KBM-7 (cell line): ENCODE measurements at places on chromosomes 3 and 15.
A peak's percentile ranks its signal among the peaks of the same experiment; 100 is the strongest.

DNA sequence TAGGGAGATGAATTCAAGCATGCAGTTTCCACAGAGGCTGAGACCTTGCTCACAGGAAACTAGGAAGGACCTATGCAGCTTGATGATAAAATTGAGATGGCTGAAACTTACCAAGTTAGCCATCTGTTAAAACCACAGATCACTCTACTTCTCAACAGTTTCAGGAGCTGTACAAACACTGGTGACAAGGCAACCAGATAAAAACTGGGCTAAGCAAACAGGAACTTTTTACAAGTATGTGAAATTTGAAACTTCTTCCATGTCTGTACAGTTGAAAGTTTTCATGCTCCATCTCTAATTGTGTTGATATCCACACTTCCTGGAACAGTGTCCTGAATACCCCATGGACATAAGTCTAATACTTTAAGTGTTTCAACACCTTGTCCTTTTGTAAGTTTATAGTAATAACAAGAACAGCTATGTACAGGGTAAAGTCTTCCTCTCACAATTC is 78.2 kb downstream of the FAIM start:
- DNase-seq = peak; percentile 93

DNA sequence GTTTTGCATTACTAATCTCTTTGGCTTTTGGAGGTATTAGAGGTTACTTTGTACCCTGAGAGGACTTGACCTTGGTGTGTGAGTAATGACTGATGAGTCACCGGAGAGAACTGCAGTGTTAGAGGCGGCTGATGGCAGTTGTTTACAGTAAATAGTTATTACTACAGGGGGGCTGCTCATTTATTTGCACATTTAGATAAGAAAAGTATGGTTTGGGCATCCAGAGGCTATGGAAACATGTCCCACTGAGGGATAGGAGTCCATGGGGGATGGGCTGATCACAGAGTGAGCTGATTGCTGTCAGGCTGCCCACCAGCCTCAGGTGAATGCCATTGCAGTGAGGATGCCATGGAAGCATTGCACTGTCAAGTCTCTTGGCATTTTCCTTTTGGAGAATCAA is 17.3 kb upstream of the STAC start:
- no peak for DNase-seq

- no peak for DNase-seq
Observed at GRCh38 chr3:14357463-14357862, 44.9 kb upstream of the SLC6A6 start.

- DNase-seq = no peak
Observed at GRCh38 chr15:40244961-40245523, 6.2 kb downstream of the PAK6 start.

DNA sequence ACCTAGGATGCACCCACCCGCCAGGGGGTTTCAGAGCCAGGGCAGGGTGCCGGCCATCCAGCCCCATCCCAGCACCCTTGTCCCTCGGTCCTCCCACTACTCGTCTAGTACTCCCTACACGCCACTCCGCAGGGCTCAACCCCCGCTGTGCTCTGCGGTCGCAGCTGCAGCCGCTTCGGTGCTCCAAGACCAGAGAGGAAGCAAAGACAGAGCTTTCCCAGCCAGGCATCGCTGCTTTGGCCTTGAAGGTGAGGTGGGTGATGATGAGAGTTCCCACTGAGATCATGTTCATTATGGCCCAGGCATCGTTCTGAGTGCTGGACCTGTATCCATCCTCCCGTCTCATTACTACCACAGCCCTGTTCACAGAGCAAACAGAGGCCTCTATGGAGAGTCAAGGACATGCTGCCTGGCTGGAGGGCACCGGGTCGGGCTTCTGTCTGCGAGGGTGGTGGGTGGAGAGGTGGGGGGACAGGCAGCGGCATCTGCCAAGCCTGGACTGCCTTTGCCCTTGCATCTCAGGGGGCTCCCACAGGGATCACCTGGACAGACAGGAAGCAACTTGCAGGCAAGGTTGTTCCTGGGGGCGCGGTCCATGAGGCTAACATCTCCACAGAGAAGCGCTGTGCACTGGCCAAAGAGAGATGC is 66.9 kb downstream of the KLF13 start:
- no peak for DNase-seq

GRCh38 chr15:88204584-88204983 is 52.0 kb downstream of the NTRK3 start:
- no peak for DNase-seq

GRCh38 chr3:108125550-108126071 is 34.8 kb upstream of the CD47 start:
- DNase-seq = peak; percentile 99

DNA sequence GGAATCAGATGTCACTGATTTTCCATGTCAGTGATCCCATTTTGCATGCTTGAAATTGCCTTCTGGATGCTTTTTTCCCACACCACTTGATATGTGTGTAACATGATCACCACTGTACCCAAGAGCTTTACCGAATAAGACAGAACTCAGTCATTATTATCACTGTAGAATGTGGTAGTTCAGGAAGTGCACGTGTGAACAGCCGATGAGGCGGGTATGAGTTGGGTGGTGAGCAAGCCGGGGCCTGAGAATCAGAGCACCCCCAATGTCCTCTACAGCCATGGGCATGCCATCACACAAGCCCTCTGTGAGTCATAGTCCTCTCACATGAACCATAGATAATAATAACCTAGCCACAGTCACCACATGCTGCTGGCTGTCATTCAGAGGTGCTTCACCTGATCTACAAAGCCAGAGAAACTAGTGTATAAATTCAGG is 470.8 kb downstream of the SOX2 start:
- DNase-seq = no peak

DNA sequence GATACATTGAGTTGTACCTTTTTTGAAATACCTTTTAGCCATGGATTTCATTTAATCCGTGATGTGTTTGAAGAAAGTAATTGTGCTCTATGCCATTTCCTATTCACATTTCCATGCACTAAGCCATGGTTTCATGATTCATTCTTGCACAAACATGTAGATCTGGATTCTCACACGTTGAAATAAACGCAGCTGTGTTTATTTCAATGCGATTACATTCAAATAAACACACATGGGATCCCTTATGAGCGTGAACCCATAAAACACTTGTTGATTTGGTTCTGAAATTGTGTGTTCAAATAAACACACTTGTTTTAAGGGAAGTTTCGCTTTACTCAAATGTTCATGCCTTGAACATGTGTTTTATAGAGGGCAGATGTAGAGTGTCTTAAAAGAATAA is 39.2 kb downstream of the BBX start:
- DNase-seq = no peak

DNA sequence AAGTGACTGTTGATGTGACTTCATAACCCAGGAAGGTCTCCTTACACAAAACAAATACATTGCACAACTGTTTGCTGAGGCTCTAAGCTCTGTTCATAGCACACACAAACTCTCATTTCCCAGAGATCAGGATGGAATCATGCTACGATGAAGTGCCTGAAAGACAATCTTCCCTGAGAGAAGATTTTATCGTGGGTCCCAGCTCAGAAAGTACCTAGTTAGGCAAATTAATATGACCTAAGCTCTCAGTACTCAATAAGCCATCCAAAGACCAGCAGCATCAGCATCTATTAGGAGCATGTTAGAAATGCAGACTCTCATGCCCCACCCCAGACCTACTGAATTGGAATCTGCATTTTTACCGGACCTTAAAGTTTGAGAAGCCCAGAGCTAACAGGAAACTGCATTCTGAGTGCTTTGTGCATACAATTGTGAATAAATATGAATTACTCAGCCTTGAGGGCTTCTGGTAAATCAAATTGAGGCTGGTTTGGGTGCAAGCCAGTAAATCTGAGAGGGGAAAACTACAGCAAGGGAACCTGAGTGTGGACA is 161.5 kb upstream of the C2CD4B start:
- no peak for DNase-seq

DNA sequence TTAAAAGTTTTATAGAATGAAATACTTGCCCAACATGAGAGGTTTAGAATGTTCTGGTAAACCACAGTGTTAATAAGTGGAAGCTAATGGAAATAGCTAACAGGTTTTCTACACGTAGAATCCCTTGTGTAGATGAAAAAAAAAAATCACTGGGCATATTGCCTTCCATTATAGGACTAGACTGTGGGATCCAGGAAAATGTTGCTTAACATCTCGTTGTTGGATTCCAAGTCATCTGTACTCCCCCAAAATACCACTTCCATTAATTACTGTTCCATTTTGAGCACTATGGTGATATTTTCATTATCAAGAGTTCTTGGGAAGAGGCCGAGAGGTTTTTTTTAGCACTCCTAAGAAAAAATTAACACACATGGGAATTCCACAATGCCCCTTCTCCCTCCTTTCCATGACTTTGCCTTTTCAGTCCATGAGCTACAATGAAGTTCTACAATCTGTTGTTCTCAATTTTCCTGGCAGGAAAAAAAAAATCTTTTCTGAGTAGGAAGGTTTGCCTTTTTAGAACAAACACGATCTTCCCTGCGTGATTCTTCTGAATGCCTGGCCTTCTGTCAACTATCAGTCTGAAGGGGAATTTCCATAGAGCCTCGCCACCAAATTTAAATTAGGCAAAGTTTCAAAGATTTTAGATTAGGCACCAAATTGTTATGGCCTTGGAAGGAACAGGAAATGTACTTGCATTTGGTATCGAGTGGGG is 74.4 kb upstream of the CTDSPL start:
- peak; percentile 14 for DNase-seq

DNA sequence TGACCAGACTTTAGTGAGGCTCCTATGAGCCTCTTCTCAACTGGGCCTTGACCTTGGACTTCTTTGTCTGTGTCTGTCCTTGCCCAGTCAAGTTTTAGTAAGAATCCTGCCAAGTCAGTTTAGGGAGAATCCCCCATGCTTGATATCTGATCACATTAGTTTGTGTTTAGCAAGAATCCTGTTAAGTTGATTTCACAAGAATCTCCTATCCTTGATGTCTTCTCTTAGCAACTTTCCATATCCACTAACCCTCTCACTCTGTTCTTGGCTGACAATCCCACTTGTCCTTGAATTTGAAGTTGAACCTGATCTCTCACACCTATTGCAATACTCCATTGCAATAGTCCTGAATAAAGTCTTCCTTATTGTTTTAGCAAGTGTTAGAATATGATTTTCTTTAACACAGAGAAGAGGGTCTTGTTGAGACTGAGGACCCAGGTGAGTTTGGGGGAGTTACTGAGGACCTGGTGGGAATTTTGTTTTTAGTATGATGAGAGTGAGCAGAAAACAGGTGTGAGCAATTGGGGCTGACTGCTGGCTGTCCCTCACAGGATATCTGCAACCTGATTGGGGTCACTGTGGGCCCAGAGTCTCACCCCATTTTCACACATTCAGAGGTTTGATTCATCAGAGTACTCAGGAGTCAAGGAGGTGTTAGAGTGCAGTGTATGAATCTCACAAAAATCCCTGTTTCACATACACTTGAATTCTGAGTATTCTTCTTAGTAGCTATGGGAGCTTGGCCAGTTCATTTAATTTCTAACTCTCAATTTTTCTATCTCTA is 39.9 kb upstream of the TNFAIP8L3 start:
- no peak for DNase-seq

DNA sequence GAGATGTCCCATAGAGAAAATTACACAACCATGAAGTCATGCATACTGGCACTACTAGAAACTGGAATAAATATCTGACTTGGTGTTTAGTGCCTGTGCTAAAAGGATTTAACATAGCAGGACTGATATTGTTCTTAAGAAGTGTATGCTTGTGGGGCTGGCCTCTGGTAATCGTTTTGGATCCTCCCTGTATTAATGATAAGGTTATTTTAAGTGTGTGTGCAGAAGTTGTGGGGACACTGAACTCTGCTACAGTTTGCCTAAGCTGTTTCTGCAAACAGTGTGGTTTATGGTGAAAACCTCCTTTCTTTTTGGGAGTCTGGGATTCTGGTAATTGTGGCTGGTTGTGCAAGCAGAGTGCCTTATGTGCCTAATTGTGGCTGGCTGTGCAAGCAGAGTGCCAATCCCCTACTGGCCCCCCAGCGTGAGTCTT is 120.8 kb downstream of the CLASP2 start:
- DNase-seq = peak; percentile 9

GRCh38 chr3:21722301-21722700 is 28.7 kb downstream of the ZNF385D start:
- DNase-seq = no peak

DNA sequence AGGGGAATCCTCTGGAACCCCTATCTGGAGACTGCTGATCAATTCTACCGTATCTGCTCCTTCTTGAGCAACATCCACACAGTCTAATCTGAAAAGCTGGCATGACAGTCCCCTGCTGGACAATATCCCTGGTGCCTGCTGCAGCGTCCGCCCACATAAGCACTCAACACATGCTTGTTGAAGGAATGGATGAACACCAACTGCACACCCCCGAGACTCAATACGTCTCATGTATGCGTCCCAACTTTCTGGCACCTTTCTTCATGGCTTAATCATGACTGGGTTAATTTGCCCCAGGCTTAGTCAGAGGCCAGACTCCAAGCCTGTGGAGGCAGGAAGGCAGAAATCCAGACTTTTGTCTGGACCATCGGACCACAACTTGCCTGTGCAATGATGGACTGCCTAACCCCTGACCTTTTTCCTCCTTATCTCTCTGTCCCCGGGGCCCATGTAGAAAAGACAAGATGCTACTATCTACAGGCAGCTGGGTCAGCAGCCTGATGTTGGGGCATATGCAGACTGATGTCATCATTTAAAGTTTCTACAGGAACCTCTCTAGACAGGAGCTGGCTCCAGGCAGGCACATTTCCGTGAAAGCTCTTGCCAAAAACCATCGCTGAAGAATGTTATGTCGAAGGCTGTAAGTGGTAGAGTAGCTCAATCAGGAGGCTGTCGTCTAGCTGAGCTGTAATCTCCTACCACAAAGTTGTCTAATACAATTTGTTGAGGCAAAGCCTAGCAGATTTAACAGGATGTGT is 114.1 kb upstream of the TPM1 start:
- no peak for DNase-seq

- DNase-seq = no peak
Observed at GRCh38 chr3:140584549-140584948, 93.3 kb upstream of the TRIM42 start.

DNA sequence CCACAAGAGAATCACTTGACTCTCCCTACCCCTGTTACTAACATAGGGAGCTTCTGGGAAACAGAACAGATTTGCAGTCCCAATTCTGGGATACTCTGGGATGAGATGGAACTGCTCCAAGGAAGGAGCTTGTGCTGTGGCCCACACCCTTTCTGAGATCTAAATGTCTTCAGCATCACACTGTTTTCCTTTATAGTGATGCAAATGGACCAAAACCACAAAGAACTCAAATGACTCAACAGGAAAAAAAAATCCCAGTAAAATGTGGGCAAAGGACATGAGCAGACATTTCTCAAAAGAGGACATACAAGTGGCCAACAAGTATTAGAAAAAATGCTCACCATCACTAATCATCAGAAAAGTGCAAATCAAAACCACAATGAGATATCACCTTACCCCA is 155.6 kb downstream of the NECTIN3 start:
- DNase-seq = no peak
